ENCODE measurements at places on chromosomes 1 and 21. TPM values are rescaled to one million over a fixed set of nuclear protein-coding genes. Genes with fewer than 3 reads are reported as not detected.

- no peaks in the 10 kb centered on the region for H3K36me3 ChIP-seq
- peak overlapping the region; percentile 27 for H3K4me3 ChIP-seq
- peak overlapping the region; percentile 70 for H3K27ac ChIP-seq
- no peak for DNase-seq
Observed at GRCh38 chr1:200895801-200896530, 1.3 kb downstream of the INAVA start.

Gene OLFM3
- not detected for total RNA-seq

- H3K27me3 ChIP-seq: no peaks in the 10 kb centered on the region
- H3K4me3 ChIP-seq: no peak overlapping the region
- no peak for DNase-seq
- H3K27ac ChIP-seq: no peak overlapping the region
Observed at GRCh38 chr1:150931773-150932172, 5.6 kb downstream of the SETDB1 start.

GRCh38 chr1:110321846-110322245 lies 17.3 kb upstream of the RBM15 start:
- no peaks in the 10 kb centered on the region for H3K27me3 ChIP-seq
- no peaks in the 10 kb centered on the region for H3K36me3 ChIP-seq
- H3K4me1 ChIP-seq: no peaks in the 10 kb centered on the region
- H3K4me3 ChIP-seq: no peak overlapping the region
- no peak overlapping the region for H3K27ac ChIP-seq

GRCh38 chr1:22452481-22452957 lies 868 bp downstream of the ZBTB40 start:
- H3K4me3 ChIP-seq: peak overlapping the region; percentile 75
- H3K4me1 ChIP-seq: peaks cover 26% of the 10 kb centered on the region
- peak overlapping the region; percentile 90 for H3K27ac ChIP-seq
- DNase-seq: peak; percentile 90
- H3K27me3 ChIP-seq: no peaks in the 10 kb centered on the region

DNA sequence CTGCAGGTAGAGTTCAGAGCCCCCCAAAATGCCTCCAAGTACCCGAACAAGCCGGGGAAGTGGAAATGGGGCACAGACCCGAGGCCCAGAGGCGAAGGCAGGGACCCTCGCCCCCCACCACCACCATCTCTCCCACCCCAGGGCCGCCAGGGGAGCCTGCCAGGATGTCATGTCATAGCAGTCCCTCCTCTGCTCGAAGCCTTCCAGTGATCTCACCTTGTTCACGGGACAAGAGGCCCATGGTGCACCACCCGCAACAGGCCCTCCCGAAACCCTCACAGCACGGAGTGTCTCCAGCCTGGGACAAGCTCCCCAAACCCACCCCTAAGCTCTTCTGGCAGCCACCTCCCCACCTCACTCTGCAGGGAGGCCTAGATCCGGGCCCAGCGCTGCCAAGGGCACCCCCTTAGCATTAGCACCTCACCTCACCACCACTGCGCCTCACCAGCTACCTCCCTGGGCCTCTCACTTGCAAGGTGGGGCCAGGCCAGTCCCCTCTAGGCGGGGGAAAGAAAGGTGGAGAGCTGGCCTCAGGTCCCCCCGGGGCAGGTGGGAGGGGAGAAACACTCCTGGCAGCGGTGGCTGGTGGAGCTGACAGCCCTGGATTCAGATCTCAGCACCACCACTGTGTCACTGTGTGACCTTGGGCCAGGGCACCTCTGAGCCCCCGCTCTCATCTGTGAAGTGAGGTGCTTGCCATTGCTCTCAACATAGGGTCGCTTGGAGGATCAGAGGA lies 13.3 kb downstream of the CHD5 start:
- H3K4me1 ChIP-seq: peaks cover 10% of the 10 kb centered on the region
- H3K27ac ChIP-seq: no peak overlapping the region
- no peak for DNase-seq
- H3K36me3 ChIP-seq: no peaks in the 10 kb centered on the region
- no peak overlapping the region for H3K4me3 ChIP-seq

- H3K4me3 ChIP-seq: no peak overlapping the region
- H3K36me3 ChIP-seq: no peaks in the 10 kb centered on the region
- peaks cover 5% of the 10 kb centered on the region for H3K4me1 ChIP-seq
Observed at GRCh38 chr1:55695552-55695951, 480.4 kb upstream of the USP24 start.

DNA sequence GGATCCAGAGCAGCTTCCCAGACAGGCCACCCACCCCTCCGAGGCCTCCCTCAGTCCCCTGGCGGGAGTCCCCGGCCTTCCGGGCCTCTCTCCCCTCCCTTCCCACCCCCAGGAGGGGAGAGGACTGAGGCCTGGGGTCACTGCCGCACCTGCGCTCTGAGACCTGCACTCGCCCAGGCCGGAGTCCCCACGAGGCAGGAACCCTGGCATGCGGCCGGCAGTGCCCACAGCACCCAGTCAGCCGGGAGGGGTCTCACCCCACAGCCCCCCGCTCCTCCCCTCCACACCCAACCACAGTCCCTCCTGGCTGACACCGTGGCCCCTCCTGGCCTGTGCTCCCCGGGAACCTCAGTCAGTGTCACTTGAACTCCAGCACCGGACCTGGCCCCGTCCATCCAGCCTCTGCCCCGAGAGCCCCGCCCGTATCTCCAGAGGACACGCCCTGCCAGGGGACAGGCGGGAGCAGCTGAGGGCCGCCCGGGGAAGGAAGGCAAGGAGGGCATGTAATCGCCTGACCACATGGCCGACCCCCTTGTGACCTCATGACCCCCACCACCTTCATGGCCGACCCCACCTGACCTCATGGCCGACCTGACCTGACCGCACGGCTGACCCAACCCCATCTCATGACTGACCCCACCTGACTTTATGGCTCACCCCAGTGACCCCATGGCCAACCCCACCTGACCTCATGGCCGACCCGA lies 28.7 kb upstream of the TTLL10 start:
- no peaks in the 10 kb centered on the region for H3K4me1 ChIP-seq
- H3K36me3 ChIP-seq: no peaks in the 10 kb centered on the region
- DNase-seq: no peak
- H3K27me3 ChIP-seq: peaks cover 43% of the 10 kb centered on the region
- no peak overlapping the region for H3K4me3 ChIP-seq

DNA sequence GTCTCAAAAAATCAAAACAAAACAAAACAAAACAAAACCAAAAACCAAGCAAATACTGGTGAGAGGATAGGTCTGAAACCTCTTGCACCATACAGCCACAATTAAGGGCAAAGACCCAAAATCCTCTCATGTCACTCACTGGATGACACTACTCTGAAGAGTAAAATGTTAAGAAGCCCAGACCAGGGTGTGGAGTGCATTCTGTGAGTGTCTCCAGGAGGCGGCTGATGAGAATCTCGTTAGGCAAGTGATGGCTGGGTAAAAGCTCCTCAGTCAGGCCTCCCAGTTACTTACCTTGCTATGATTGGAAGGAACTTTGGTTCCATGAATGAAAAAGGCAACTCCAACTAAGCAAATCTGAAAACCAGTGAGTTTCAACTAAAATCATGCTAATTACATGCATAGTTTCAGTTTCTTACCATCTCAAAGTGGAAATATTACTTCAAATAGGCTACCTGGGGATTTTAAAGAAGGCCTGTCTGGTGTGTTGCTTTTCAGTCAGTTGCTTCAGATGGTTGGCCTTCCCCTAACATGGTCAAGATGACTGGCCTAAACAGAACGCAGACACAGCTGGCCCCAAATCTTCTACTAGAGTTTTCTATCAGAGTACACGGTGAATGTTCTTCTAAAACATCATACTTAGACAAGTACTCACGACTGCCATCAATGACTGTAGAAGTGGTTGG lies 95.1 kb downstream of the KIAA0319L start:
- peaks cover 73% of the 10 kb centered on the region for H3K36me3 ChIP-seq
- no peaks in the 10 kb centered on the region for H3K4me1 ChIP-seq
- DNase-seq: no peak
- H3K4me3 ChIP-seq: no peak overlapping the region

Gene FCMR
- total RNA-seq: 2.7 TPM

- no peak for DNase-seq
- H3K4me3 ChIP-seq: no peak overlapping the region
- H3K27me3 ChIP-seq: no peaks in the 10 kb centered on the region
Observed at GRCh38 chr1:67350783-67351182, 43.1 kb downstream of the IL12RB2 start.

DNA sequence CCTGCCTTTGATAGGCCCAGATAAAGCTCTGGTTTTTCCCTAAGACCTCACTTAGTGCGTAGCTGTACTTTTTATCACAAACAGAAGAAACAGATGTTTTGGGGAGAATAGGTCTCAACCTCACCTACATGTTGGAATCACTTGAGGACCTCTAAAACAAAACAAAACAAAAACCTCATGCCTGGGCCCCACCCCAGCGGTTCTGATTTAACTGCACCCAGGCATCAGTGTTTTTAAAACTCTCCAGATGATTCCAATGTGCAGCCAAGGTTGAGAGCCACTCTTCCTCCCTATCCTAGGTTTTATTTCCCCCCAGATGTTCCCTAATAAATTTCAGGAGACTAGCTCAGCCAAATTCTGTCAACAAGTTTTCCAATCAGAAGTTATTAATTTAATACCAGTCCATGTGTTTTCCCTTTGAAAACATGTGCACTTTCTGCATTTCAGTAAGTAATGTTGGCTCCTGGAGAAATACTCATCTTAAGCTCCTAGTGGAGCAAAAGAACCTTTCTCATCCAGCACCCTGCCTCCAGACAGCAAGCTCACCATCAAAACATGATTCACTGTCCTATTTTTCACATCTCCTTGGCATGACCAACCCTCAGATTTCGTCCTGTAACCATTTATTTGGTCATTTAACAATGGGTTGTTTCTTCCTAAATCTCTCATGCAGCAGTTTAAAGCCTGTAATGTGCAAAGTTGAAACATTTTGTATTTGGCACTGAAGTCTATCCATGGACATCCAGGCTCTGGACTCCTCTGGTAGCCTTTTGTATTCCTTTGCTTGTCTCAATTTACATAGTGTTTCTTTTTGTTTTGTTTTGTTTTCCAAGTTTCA lies 27.5 kb downstream of the LRRC8C start:
- no peaks in the 10 kb centered on the region for H3K36me3 ChIP-seq
- no peak overlapping the region for H3K4me3 ChIP-seq
- no peak for DNase-seq

Gene GBP7
- not detected for total RNA-seq

DNA sequence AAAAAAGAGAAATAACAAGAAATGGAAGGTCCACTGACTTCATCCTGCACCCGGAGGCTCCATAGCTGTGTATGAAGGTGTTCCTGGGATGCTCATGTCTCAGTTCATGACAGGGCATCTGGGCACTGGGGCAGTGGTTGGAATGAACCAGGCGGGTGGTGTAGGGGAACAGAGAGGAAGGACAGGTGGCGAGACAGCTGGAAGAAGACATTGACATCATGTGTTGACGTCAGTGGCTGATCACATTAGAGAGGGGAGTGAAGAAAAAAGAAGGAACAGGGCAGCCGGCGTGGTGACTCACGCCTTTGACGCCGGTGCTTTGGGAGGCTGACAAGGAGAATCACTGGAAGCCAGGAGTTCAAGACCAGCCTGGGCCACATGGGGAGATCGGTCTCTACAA lies 50.1 kb downstream of the HUNK start:
- no peaks in the 10 kb centered on the region for H3K36me3 ChIP-seq
- H3K27me3 ChIP-seq: no peaks in the 10 kb centered on the region
- no peak overlapping the region for H3K4me3 ChIP-seq
- DNase-seq: no peak

DNA sequence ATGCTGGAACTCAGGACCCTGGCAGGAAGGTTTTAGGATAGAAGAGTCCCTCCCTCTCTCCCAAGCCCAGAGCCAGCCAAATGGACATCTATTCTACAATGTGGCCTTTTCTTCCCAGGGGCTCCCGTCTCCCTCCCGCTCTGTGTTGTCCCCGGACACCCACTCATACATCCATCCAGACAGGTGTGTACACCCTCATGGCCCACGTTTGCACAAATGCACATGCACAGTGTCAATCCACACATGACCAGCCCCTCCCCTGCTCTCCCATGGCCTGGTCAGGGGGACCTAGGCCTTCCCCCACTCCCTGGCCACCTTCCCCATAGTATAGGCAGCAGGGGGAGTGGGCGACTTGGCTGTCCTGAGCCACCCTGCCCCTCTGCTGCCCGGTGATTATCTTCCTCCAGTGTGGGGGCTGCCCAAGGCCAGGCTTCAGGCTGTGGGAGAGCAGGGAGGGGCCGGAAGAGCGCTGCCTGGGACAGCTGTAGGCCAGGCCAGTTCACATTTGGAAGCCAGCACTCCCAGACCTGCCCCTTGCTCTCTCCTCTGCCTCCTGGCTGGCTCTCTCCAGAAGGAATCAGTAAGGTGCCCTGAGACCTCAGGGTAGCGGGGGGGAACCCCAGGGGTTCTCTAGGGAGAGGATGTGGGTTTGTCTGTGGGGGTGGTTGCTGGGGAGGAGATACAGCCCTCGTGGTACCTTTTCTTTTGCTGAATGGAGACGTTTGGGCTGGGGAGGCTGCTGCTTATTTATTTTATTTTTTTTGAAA lies 4.1 kb upstream of the PTPN7 start:
- H3K36me3 ChIP-seq: no peaks in the 10 kb centered on the region
- DNase-seq: no peak
- no peak overlapping the region for H3K4me3 ChIP-seq
- peaks cover 49% of the 10 kb centered on the region for H3K4me1 ChIP-seq
- no peaks in the 10 kb centered on the region for H3K27me3 ChIP-seq

- H3K27me3 ChIP-seq: no peaks in the 10 kb centered on the region
- no peaks in the 10 kb centered on the region for H3K36me3 ChIP-seq
- H3K27ac ChIP-seq: no peak overlapping the region
- no peak for DNase-seq
Observed at GRCh38 chr1:243440406-243440805, 184.6 kb downstream of the SDCCAG8 start.

- no peak overlapping the region for H3K27ac ChIP-seq
- no peak overlapping the region for H3K4me3 ChIP-seq
- H3K27me3 ChIP-seq: no peaks in the 10 kb centered on the region
- no peak for DNase-seq
- no peaks in the 10 kb centered on the region for H3K4me1 ChIP-seq
Observed at GRCh38 chr1:65180977-65181376, 33.0 kb downstream of the AK4 start.

GRCh38 chr1:178407655-178408054 lies 89.1 kb downstream of the CLEC20A start:
- H3K4me1 ChIP-seq: no peaks in the 10 kb centered on the region
- no peaks in the 10 kb centered on the region for H3K36me3 ChIP-seq
- H3K4me3 ChIP-seq: no peak overlapping the region
- no peak for DNase-seq
- no peak overlapping the region for H3K27ac ChIP-seq

- DNase-seq: no peak
- H3K4me3 ChIP-seq: no peak overlapping the region
- H3K4me1 ChIP-seq: no peaks in the 10 kb centered on the region
- no peaks in the 10 kb centered on the region for H3K36me3 ChIP-seq
- no peak overlapping the region for H3K27ac ChIP-seq
Observed at GRCh38 chr1:208921259-208921658, 662.3 kb upstream of the CAMK1G start.

- H3K27ac ChIP-seq: no peak overlapping the region
- no peaks in the 10 kb centered on the region for H3K27me3 ChIP-seq
- H3K4me1 ChIP-seq: no peaks in the 10 kb centered on the region
- no peak for DNase-seq
Observed at GRCh38 chr1:17392199-17392740, 20.3 kb downstream of the PADI6 start.
